Foreskin fibroblast (primary cell): ENCODE measurements at places on chromosomes 1 and 21.

DNA sequence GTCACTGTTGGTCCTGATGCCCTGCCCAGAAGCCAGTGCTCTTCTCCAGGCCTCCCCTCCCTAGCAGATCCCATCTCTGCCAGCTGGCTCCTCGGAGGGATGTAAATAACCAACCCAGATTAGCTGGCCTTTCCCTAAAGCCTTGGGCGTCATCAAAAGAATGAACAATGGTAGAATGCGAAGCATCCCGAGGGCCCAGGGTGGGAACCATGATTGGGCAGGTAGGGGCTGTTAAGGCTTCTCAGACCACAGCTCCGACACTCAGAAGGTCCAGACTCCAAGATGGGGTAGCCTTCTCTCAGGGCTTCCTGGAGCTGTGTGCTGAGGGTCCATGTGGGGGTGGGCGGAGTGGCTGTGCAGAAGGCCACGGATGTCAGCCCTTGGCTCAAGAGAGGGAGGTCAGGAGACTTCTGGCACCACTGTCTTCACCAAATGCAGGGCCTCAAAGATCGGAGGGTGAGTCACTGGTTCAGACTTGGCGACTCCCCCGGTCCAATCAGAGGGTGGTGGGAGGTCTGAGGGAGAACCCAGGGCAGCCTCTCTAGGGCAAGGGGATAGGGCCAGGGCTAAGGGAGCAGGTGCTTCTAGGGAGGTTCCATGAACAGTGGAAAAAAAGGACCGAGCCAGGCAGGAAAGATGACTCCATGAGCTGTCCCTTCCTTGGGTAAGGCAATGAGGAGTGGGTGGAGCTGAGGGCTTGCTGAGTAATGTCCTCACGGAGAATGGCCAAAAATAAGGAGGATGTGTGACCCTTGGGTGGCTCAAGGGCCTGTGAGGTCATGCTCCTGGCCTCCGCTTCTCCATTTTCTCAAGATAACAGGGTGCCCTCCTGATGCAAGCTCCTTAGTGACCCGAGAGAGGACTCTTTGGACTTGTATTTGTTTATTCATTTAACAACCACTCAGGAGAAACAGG is 58.4 kb upstream of the EPS8L3 start:
- peak; percentile 71 for DNase-seq

- DNase-seq: no peak
Measured at GRCh38 chr1:39795651-39796050, 7.0 kb upstream of the BMP8B start.

DNA sequence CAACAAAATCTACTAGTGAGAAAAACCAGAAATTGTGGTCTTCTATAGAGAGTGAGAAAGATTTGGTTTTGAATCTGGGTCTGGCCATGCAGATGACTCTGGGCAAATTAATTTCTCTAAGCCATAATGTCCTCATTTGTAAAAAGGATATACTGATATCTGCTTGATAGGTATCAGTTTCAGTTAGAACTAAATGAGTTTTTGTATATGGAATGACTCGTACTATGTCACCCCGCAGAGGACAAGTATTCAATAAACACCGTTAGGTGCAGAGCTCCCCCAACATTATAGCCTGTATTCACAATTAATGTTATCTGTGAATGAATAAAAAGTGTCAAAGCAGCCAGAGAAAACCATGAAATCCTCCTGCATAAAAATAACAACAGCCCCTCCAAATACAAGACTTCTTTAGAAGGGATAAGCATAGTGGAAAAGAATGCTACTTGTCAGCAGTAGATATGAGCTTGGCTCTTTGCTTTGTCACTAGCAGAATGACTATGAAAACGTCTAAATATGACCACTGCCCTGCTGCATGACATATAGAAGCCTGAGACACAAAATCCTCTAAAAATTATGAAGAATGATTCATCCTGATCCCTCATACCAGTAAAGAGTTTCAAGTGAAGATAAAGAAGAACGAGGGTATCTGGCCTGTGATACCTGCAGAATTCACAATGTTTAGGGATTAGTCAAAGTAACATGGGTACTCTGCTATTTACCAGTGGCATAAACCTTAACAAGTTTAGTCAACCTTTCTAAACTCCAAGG is 17.8 kb downstream of the SCAF4 start:
- peak; percentile 21 for DNase-seq

DNA sequence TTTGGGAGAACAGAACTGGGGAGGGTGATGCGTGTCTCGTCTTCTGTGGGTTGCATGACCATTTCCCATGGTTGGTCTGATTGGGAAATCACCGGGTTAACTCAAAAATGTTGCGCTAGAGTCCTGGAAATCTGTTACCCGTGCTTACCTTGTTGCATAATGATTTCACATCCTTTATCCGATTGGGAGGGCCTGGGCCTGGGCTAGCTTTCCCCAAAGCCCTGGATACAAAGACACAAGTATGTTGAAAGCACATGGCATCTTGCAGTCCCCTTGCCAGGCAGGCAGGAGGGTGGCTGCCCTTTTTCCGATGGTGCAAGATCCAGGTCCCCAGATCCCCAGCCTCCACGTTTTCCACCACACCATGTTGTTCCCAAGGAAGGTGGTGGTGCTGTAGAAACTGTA is 582 bp downstream of the TRPM2 start:
- DNase-seq: no peak
